ENCODE measurements at places on chromosomes 4 and X.
A peak's percentile ranks its signal among the peaks of the same experiment; 100 is the strongest.

GRCh38 chr4:118765399-118765798 lies 70.5 kb downstream of the SEC24D start:
- peak; percentile 99 for DNase-seq

- no peak for DNase-seq
Observed at GRCh38 chrX:456551-457291, 70.0 kb upstream of the PPP2R3B start.

- DNase-seq: no peak
Observed at GRCh38 chrX:12871257-12871656, 4.4 kb downstream of the TLR7 start.

DNA sequence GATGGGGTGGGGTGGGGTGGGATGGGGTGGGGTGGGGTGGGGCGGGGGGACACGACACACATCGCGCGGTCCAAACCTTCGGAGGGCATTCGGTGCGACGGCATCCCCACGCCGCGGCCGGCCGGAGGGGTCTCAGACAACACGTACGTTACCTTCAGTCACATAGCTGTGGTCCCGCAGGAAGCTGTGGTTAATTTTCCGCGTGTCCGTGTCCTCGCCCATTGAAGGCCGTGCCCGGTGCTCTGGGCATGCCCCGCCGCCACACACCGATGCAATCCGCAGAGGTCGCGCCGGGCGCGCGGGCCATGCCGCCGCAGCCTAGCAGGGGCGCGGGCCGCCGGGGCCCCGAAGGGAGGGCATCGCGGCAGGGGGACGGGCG lies 417 bp downstream of the PPP2R2C start:
- no peak for DNase-seq

- no peak for DNase-seq
Observed at GRCh38 chr4:152448038-152448707, 87.7 kb downstream of the FBXW7 start.

- DNase-seq: no peak
Observed at GRCh38 chr4:55125087-55125721, at the start of gene KDR. TSS of gene KDR (minus strand) at chr4:55125595. CDS start at chr4:55125293, 302 bp downstream.

- DNase-seq: peak; percentile 52
Observed at GRCh38 chr4:48970471-48970921, 15.6 kb upstream of the CWH43 start.

DNA sequence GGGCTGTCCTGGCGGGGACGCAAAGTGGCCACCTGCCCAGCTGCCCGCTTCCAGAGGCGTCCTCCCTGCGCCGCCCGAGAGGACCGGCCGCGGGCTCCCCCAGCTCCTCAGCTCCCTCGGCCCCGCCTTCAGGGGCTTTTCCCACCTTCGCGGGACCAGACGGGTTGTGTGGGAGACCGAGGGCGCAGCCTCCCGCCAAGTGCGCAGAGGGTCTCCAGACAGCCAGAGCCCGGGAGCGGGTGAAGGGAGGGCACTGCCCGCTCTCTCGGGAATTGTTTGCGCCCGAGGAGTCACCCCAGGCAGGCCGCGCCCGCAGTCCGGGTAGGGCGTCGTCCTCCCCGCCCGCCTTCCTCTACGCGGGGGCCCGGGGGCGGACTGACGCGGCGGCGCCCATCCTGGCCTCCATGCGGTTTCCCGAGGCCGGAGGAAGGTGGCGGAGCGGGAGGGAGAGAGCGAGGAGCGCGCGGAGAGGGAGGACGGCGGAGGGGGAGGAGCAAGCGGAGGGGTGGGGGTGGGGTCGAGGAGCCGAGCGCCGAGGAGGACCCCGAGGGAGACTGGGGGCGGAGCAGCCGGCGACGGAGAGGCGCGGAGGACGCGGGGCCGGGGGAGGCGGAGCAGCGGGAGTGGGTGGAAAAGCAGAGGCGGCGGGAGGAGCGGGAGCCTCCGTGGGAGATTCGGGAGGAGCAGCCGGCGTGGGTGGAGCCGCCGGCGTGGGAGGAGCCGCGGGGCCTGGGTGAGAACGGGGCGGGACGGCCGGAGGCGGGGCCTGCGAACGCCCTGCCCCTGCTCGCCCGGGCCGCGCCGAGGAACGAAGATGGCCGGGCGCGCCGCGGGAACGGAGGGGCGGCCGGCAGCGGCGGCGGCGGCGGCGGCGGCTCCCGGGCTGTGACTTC lies 47.5 kb downstream of the CLDN34 start:
- DNase-seq: no peak

DNA sequence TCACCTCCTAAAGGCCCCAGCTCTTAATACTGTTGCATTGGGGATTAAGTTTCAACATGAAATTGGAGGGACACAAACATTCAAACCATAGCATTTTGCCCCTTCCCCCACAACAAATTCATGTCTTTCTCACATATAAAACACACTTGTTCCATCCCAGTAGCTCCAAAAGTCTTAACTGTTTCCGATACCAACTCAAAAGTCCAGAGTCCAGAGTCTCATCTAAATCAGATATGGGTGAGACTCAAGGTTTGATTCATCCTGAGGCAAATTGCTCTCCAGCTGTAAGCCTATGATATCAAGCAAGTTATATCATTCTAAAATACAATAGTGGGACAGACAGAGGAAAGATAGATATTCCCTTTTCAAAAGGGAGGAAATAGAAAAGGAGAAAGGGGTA lies 8.7 kb downstream of the SLC9B1 start:
- no peak for DNase-seq

DNA sequence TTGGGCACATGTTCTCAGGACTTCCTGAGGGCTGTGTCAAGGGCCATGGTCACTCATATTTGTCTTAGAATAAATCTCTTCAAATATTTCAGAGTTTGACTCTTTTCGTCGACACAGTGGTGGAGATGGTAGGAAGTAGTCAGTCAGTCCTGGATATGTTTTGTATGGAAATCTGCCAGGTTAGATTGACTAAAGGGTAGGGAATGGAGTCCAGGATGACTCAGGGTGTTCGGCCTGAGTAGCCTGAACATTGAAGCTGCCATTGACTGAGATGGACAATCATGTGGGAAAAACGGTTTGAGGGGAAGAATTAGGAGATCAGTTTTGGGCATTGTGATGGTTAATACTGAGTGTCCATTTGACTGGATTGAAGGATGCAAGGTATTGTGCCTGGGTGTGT lies 177.1 kb upstream of the CENPE start:
- no peak for DNase-seq

GRCh38 chr4:121156822-121157769 lies 7.0 kb downstream of the TNIP3 start:
- no peak for DNase-seq

DNA sequence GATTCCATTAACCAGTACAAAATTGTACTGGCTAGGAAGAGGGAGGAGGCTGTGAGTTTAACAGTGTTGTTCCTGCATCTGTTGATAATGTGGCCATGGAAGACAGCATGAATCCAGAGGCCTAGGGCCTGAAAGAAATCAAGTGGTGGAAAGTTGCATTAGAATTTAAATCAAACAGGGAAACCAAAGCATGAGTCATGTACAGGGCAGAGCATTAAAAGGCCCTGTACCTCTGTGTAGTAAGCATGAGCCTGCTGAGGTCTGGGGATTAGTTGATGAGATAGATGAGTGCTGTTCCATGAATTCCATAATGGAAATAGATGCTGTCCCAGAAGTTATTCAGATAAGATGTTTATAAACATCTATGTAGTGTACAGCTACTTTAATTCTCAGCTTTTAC lies 58.3 kb downstream of the MID1IP1 start:
- no peak for DNase-seq

- no peak for DNase-seq
Observed at GRCh38 chr4:15719506-15719905, 16.6 kb downstream of the BST1 start.

GRCh38 chr4:91621446-91621845 lies 682.3 kb upstream of the GRID2 start:
- DNase-seq: no peak

DNA sequence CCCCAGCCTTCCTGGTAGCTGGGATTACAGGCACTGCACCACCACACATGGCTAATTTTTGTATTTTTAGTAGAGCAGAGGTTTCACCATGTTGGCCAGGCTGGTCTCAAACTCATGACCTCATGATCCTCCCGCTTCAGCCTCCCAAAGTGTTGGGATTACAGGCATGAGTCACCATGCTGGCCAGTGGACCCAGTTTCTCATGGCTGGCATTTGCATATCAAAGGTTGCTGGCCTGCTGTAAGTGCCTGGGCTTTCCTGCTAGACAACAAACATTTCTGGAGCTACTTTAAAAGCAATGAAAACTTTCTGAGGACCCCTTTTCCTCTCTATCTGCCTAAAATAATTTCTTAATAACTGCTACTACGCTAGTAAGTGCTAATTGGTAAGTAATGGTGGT lies 228.2 kb downstream of the PCDH10 start:
- DNase-seq: no peak
